ENCODE measurements at places on chromosomes 2 and 18.

- no peak for DNase-seq
Measured at GRCh38 chr2:66679442-66679841, 244.5 kb downstream of the MEIS1 start.

- DNase-seq = no peak
Measured at GRCh38 chr18:63970809-63971205, 926 bp downstream of the SERPINB8 start.

- DNase-seq = no peak
Measured at GRCh38 chr2:11097854-11098387, 57.3 kb upstream of the SLC66A3 start.

GRCh38 chr18:75916624-75916982 is 489.1 kb upstream of the SMIM21 start:
- no peak for DNase-seq

GRCh38 chr2:217225596-217225995 is 365.7 kb upstream of the TNP1 start:
- no peak for DNase-seq

GRCh38 chr2:46508759-46509158 is 29.4 kb downstream of the TMEM247 start:
- DNase-seq = no peak

DNA sequence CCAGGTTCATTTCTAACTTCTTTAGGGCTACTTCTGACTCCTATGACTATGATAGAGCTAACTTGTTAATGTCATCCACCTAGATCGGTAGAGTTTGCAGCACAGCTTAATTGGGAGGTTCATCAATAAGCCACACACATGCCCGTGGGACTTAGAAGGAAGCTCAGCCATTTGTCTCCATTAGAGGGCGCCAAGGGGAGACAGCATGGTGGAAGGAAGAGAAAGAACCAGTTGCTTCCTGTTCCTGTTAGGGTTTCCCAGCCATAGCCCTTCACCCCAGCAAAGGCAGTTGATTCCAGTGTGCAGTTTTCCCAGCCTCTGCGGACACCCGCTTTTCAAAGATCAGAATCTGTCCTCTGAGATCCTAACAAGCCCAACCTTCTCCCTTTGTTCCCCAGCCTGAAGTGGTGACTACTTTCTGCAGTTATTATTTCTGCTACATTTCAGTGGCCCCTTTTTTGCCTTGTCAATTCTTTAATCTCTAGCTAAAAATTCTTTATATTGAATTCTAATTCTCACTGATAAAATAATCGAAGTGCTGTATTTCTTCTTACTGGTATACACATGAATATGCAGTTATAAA is 30.3 kb downstream of the MAIP1 start:
- no peak for DNase-seq

GRCh38 chr2:161533218-161533617 is 91.0 kb upstream of the SLC4A10 start:
- no peak for DNase-seq

GRCh38 chr2:54208364-54209240 is 47.4 kb downstream of the TSPYL6 start:
- DNase-seq = no peak

GRCh38 chr18:10399465-10399864 is 55.0 kb upstream of the APCDD1 start:
- DNase-seq = no peak

DNA sequence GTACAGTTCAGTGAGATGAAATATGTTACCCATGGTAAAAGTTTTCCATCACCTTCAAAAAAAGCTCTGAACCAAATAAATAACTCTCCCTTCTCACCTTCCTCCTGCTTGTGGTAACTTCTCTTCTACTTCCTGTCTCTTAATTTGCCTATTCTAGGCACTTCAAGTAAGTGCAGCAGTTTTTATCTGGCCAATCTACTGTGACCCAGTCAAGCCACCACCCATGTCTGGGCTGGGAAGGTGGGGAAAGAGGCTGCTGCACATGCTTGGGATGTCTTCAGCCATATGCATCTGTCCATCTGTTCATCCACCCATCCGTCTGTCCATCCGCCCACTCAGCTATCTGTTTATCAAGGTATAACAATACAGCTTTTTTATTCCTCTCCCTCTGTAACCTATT is 31.6 kb downstream of the ZNF532 start:
- no peak for DNase-seq

GRCh38 chr2:238105506-238106338 is 5.6 kb downstream of the ESPNL start:
- DNase-seq = no peak

- DNase-seq = no peak
Measured at GRCh38 chr18:52577795-52578194, 237.8 kb downstream of the DCC start.

GRCh38 chr18:23438608-23439366 is 14.3 kb upstream of the RIOK3 start:
- DNase-seq = no peak

- no peak for DNase-seq
Measured at GRCh38 chr2:229313591-229313990, 42.5 kb upstream of the PID1 start.

GRCh38 chr2:173184031-173185004 is 108.7 kb downstream of the MAP3K20 start:
- peak; percentile 67 for DNase-seq

DNA sequence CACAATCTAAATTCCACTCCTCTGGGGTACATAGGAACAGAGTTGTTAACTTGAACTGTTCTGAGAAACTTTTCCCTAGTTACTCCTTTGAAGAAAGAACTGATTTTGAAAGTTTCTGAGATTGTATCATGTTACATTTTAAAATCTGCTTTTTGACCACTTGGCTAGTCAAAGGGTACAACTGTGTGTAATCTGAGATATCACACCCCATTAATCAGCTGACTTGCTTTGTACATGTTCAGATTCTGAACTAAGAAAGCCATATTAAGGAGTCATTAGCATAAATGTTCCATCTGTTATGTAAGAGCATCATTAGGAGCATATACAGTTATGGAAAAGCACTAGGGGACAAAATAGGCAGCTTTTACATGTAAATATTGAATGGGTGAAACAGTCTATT is 3.8 kb upstream of the WDR35 start:
- no peak for DNase-seq

- DNase-seq = no peak
Measured at GRCh38 chr2:112465382-112465781, 16.6 kb upstream of the TTL start.

DNA sequence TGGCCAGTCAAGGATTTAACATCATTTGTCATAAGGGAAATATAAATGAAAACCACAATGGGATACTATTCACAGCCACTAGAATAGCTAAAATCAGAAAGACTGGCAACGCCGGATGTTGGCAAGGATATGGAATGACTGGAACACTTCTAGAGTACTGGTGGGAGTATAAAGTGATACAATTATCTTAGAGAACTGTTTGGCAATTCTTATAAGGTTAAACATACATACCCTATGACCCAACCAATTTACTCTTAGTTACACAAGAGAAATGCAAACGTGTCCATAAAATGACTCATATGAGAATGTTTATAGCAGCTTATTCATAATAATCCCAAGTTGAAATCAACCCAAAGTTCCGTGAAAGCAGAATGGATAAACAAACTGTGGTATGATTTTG is 35.1 kb downstream of the MAPK4 start:
- DNase-seq = peak; percentile 16

GRCh38 chr2:217222309-217222910 is 362.5 kb upstream of the TNP1 start:
- DNase-seq = no peak

DNA sequence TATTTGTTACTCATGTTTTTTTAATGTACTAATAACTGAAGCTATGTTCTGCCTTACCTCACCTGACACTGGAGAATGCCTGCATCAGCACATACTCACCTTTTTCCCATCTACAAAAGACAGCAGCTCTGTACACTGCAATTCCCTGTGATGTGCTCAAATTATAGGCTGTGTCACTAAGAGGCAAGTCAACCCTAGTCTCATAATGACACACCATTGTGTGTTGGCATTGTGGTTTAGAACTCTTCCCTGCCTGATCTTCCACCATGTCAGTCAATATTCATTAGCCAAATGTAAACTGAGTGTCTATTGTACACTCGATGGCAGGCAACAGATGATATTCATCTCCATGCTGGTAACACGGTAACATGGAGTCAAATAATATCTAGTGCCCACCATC is 332.1 kb upstream of the TCF4 start:
- no peak for DNase-seq

GRCh38 chr2:224796695-224797305 is 80.6 kb upstream of the CCDC195 start:
- no peak for DNase-seq

DNA sequence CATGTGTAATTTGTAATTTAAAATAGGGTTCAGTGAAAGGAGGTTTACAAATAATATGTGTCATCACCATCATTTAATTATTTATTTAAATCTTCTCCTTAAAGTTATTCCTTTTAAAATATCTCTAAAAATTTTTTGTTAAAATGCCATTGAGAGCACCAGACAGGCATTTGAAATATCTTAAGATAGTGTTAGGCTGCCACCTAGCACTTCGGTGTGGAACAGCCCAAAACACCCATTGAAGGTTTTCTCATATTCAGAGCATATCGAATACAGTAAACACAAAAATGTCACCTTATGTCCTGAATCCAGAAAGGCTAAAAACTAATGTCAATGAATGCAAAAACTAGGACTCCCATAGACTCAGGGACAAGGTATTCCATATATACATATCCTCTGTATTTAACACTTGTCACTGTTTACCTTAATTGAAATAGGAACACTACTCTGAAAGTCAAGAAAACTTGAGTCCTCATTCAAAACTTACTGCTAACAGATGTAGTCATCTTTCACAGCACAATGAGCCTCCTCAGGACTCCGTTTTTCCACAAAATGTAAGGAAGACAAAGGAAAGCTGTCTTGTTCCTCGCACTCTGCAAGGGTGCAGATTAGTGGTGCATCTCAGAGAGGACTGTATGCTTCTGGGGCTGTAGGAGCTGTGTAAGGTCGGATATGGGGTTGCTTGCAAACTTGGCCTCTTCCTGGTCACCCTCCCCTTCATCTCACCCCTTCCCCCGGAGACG is 329.5 kb downstream of the PAX3 start:
- DNase-seq = no peak

GRCh38 chr2:128781585-128782385 is 463.1 kb upstream of the HS6ST1 start:
- DNase-seq = no peak

- DNase-seq = no peak
Measured at GRCh38 chr2:28972778-28973335, 8.2 kb upstream of the TOGARAM2 start.

- DNase-seq = no peak
Measured at GRCh38 chr2:215722986-215723630, 287.2 kb upstream of the FN1 start.

DNA sequence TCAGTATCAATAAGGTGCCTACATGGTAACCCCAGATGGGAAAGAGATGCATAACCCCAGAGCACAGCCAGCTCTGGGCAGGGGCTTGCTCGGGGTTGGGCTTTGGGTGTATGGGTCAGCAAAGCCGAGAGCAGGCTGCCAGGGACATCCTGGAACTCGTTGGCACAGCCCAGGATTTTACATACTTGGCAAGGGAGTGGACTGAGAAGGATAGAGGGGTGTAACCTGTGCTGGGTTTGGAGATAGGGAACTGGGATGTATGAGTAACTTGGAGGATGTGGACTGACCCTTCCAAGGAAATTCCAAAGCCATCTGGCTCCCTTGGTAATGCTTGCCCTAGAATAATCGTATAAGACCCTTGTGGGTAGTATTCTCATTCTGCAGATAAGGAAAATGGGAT is 44.2 kb downstream of the GPR39 start:
- DNase-seq = no peak

DNA sequence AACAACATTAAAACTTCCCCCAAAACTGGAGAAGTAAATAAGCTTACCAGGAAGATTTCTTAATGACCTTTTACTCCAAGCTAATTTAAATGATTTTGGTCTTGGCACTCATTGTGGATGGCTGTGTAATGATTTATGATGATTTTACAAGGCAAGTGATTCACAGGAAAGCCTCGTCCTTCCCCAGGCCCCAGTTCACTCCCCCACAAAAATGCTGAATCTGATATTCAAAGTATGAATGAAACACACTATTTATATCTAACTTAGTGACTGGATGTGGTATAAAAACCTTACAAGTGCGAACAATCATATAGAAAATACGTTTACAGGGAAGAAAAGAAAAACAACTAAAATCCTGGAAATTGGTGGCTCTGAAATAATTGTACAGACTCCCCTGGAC is 49.8 kb downstream of the ZNF516 start:
- DNase-seq = peak; percentile 31

DNA sequence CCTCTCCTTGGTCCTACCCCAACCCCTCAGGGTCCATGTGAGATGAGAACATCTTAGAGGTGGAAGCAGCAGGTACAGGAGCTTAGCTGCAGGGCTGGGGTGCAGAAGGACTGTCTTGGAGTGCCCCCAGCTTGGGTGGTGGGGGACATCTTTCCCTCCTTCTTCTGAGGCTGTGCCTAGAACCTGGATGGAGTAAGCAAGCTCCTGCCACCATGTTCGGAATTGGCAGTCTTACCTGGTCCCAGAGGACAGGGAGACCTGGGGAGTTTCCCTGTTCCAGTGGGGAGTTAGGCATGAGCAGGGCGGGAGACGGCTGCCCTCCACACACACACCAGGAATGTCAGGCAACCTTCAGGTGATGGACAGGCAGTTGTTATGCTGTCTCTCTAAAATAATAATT is 131.0 kb upstream of the COPS8 start:
- DNase-seq = no peak

DNA sequence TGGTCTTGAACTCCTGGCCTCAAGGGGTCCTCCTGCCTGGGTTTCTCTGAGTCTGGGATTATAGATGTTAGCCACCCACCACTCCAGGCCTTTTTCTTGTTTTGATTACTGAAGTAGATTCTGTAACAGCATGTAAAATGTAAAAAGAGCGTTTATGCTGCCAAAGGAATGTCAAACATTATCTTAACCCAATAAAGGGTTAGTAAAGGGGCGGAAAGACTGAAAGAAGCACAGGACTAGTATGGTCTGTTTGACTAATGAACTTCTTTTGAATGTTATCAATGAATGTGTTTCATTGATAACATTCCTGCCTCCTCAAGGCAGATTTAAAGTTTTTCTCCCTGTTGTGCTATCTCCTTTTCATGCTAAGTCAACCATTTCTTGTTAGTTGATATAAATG is 29.4 kb downstream of the GPD2 start:
- DNase-seq = no peak

DNA sequence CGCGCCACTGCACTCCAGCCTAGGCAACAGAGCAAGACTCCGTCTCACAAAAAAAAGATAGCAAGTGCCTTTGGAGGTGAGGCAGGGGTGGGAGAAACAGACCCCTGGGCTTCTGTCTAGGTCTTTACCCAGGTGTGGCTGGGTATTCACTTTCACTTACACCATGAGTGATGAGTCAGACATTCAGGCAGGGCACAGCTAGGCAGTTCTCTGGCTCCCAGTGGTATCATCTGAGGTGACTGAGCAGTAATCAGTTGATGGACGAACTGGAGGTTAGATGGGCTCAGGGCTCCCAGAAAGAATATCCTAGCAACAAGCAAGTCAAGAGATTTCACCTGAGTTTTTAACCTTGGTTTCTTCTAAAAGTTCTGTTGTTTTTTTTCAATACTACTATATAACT is 107.0 kb upstream of the RAB6C start:
- no peak for DNase-seq

- DNase-seq = no peak
Measured at GRCh38 chr18:22682720-22683119, 250.4 kb upstream of the RBBP8 start.
